ENCODE measurements at places on chromosomes 6 and 20. TPM values are rescaled to one million over a fixed set of nuclear protein-coding genes. Genes with fewer than 3 reads are reported as not detected.

TUBE1 gene
- total RNA-seq: 25.2 TPM

LRRC73 gene
- total RNA-seq: 1.6 TPM

AVP gene
- total RNA-seq: not detected

LGSN gene
- total RNA-seq: not detected

GRCh38 chr20:14723614-14724013, 386.2 kb upstream of the FLRT3 start:
- no peak for DNase-seq

DNA sequence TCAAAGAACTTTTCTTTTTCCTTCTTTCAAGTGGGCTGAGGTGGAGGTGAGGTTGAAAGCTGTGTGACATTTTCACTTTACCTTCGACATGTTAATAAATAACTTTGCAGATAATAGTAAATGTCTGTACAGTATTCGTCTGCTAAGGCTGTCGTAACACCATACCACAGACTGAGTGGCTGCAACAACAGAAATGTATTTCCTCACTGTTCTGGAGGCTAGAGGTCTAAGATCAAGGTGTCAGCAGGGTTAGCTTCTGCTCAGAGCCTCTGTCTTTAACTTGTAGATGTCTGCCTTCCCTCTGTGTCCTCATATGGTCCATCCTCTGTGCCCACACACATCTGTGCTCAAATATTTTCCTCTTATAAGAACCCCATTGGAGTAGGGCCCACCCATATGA, 14.9 kb downstream of the PHACTR2 start:
- no peak for DNase-seq

GRCh38 chr6:73606428-73606827, 47.4 kb downstream of the SLC17A5 start:
- DNase-seq: no peak

DNA sequence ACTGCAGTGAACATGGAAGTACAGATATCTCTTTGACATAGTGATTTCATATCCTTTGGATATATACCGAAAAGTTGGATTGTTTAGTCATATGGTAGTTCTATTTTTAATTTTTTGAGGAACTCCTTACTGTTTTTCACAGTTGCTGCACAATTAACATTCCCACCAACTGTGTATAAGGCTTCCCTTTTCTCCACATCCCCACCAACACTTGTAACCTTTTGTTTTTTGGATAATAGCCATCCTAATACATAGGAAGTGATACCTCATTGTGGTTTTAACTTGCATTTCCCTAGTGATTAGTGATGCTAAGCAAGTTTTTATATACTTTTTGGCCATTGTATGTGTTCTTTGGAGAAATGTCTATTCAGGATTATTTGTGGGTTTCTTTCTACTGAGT, 45.1 kb upstream of the TENT5A start:
- no peak for DNase-seq

- no peak for DNase-seq
These were observed 23.8 kb downstream of the MAS1 start for GRCh38 chr6:159914565-159914923.
